ENCODE measurements at places on chromosomes 13 and 19.

- DNase-seq, result peak; percentile 100
Measured at GRCh38 chr19:49676784-49677230, 264 bp upstream of the PRMT1 start.

- DNase-seq, result no peak
Measured at GRCh38 chr19:30011051-30011578, 69.1 kb downstream of the URI1 start.

DNA sequence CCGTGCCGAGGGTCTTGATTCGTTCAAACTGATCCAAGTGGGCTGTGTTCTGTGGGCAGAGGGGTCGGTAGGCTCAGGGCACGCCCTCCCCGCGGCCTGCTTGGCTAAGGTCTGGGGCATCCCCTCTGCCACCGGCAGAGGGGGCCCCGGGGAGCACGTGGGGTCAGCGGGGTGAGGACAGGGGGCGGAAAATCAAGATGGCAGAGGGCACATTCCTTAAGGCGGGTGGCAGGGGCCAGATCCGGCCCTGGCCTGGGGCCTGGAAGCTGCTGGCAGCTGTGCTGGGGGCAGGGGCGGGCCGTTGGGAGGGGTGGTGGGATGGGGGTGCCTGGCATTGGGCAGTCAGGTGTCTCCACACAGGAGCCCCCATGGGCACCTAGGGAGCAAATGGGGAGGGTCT, 10.7 kb downstream of the PRKACA start:
- DNase-seq, result no peak

- DNase-seq, result no peak
Measured at GRCh38 chr19:7224209-7224686, 70.0 kb downstream of the INSR start.

- no peak for DNase-seq
Measured at GRCh38 chr13:76904507-76904906, 18.3 kb upstream of the KCTD12 start.

DNA sequence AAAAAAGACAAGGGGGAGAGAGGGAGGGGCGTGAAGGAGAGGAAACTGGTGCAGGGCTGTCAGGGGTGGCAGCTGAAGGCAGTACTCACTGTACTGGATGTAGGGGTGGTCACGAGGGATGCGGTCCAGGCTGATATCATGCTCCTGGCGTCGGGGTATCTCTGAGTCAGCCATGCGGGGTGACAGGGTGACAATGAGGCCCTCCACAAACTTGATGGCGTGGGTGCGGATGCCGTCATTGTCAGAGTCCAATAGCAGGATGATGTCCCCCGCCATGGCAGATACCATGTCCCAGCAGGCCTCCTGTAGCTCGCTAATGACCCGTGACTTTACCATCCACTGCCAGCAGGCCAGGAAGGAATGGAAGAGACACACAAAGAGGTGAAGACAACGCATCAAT, 15.3 kb downstream of the SYMPK start:
- no peak for DNase-seq

DNA sequence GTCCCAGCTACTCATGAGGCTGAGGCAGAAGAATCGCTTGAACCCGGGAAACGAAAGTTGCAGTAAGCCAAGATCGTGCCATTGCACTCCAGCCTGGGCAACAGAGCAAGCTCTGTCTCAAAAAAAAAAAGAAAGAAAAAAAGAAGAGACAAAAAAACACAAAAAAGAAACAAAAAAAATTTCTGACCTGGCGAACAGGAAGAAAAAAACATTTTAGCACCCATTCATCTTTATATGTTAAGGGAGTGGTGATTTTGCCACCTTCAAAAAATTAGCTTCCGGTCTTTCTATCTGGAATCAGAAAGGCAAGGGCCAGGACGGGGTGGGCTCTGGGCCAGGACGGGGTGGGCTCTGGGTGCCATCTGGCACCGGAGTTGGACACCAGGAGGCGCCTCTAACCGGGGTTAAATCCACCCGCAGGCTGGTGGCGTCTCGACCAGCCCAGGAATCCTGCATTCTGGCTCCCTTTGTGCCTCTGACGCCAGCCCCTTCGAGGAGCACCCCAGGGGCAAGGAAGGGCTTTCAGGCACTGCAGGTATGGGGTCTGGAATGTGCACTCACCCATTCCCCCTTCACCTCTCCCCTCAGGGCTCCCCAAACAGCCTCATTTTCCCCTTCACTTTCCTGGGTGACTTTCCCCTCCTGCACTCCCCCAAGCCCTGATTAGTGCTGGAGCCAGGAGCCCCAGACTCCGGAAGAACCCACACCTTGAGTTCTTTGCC, 10.4 kb upstream of the ZSWIM4 start:
- peak; percentile 12 for DNase-seq

DNA sequence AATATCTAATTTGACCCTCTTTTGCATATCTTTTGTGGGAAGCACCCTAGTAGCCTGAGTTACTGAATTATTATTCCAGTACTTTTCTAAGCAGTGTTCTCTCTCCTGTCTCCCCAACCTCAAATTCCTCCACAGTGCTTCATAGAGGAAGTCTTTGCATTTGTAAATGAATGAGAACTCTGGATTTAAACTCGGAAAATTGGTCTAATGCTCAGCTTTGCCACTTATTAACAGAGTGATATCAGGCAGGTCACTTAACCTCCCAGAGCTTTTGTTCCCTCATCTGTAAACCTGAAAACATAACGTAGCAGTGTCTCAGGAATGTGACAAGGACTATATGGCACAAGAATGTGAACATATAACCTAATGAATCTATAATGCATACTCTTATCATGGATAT, 26.2 kb downstream of the FREM2 start:
- DNase-seq, result no peak

- no peak for DNase-seq
Measured at GRCh38 chr19:50322234-50322633, 6.9 kb downstream of the KCNC3 start.

DNA sequence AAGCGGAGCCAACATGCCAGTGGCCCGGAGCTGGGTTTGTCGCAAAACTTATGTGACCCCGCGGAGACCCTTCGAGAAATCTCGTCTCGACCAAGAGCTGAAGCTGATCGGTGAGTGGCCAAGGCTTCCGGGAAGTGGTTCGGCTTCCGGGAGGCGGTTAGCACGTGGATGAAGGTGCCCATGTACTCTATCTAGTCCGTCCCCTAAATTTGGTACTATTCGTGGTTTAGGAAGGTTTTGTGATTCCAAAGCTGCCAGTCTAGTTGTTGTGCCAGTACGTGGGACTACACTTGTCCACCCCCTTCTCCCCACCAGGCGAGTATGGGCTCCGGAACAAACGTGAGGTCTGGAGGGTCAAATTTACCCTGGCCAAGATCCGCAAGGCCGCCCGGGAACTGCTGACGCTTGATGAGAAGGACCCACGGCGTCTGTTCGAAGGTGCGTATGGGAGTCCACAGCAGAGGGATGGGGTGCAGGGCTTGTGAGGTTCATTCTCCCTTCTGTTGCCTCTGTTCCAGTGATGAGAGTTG, 579 bp downstream of the RPS9 start:
- DNase-seq, result no peak

DNA sequence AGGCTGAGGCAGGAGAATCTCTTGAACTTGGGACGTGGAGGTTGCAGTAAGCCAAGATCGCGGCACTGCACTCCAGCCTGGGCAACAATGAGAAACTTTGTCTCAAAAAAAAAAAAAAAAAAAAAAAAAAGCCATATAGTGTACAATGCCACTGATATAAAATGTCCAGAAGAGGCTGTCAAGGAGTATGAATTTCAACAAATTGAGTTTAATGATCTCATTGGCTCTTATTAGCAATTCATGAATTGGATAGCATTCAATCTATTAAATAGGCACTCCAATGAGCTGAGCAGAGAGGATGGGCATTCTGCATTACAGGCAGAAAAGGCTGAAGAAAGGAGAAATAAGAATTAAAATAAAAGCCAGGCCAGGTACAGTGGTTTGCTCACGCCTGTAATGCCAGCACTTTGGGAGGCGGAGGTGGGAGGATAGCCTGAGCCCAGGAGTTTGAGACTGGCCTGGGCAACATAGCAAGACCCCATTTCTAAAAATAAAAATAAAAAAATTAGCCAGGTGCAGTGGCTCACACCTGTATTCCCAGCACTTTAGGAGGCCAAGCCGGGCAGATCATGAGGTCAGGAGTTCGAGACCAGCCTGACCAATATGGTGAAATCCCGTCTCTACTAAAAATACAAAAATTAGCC, 757 bp upstream of the LMNB2 start:
- no peak for DNase-seq

- peak; percentile 22 for DNase-seq
Measured at GRCh38 chr19:18908917-18909619, 10.1 kb downstream of the COPE start.

DNA sequence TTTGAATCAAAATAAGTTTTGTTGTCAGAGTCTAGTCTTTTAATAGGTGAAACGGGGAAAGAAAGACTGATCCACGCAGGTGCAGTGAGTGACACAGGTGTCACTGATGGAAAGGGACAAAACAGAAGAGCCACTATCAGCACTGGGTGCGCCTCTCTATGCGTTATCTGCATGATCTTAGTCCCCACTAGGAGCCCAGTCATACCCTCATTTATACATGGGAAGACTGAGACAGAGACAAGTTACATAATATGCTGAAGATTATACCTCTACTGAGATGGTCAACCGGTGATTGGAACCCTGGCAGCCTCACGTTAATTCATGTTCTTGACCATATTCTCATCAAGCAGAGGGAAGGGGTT, 3.4 kb downstream of the LRCH1 start:
- no peak for DNase-seq

GRCh38 chr19:4622695-4623421, 16.5 kb upstream of the TNFAIP8L1 start:
- DNase-seq, result no peak

- no peak for DNase-seq
Measured at GRCh38 chr13:112574416-112574815, 13.5 kb downstream of the TUBGCP3 start.

DNA sequence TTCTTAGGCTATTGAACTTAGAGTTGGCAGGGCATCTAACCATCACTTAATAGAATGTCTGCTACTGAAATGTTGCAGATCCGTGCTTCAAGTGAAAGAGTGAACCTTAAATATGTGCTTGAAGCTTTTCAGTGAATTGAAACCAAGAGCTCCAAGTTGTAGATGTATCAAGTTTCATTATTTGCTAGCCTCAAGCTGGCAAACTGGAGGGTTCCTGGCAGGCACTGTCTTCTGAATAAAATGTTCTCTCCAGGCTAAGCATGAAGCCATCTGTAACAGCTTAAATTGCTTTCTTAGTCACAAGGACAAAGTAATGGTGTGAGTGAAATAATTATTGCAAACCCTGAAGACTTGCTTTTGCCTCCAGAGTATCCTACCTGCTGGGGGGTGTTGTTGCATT, 415.0 kb upstream of the SPRY2 start:
- DNase-seq, result no peak

GRCh38 chr19:57978586-57979289, 4.4 kb upstream of the C19orf18 start:
- no peak for DNase-seq

DNA sequence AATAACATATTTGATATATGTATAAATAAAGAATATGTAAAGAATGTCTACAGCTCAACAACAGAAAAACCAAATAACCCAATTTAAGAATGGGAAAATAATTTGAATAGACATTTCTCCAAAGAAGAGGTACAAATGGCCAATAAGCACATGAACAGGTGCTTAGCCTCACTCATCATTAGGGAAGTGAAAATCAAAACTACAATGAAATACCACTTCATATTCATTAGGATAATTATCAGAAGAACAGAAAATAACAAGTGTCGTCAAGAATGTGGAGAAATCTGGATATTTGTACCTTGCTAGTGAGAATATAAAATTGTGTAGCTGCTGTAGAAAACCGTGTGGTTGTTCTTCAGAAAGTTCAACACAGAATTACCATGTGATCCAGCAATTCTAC, 8.4 kb upstream of the SUPT20H start:
- DNase-seq, result no peak

DNA sequence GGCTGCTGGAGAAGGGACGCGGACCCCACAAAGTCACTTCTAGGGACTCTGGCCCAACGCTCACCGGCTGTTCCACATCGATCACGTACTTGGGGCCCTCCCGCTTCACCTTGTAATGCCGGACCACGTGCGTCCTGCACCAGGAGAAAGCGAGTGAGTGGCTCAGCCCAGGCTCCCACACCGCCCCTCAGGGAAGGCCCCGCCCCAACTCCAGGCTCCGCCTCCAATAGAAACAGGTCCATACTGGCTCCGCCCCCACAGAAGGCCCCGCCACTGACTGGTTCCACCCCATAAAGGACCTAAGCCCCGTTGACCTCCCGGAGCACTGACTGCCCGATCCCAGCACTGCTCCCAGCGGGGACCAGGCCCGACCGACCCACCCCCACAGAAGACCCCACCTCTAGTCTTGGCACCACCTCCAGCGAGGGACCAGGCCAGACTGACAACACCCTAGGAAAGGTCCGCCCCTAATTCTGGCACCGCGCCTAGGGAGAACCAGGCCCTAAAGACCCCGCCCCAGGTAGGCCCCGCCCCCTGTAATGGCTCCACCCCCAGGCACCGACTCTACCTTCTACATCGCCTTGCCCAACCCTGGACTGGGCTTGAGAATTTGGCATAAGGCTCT, 11.3 kb downstream of the STAP2 start:
- DNase-seq, result peak; percentile 94

GRCh38 chr13:23969647-23970046, 72.3 kb upstream of the C1QTNF9B start:
- no peak for DNase-seq

GRCh38 chr19:17743874-17744580, 7.2 kb upstream of the FCHO1 start:
- DNase-seq, result no peak

Data from amygdala (tissue), 56 donors.